ENCODE measurements at places on chromosomes 5 and 9.
A peak's percentile ranks its signal among the peaks of the same experiment; 100 is the strongest.

DNA sequence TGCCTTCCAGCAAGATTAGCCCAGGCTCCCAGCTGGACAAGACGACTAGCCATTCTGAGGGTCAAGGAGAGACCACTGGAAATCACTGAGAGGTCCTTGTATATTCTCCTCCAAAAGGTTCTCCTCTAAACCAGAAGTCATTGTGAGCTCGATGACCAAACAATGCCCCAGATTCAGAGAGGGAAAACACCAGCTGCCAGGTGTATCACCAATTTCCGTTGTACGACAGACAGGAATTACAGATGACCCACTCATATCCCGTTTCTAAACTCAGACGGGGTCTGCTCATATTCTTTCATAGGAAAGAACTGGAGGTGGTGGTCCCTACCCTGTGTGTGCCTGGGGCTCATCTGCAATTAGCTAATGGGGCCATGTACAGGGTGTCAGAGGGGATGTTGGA is 14.2 kb downstream of the FAXDC2 start:
- no peak for DNase-seq

DNA sequence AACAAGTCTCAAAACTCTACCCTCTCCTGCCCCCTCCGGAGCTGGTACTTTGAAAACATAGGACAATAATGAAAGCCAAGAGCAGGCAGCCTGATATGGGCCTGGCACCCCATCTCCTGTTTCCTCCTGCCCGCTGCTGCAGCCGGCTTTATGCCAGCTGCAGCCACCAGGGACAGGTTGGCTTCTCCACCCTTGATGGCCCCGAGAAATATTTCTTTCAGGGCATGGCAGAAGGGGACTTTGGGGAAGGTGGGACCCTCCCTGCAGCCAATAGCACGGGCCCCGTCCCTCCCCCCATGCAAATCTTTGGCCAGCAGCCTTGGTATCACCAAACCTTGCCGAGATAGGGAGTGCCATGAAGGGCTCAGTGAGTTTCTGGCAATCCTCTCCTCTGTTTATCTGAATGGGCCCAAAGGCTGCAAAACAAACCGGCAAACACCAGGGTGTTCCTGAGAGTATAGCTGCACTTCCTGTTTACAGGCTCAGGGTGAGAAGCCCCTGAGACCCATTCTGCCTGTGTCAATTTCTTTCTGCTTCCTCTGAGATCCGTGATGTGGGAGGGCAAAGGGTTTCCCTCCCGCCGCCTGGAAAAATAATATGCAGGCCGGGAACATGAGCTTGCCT is 73.4 kb upstream of the BOD1 start:
- DNase-seq: no peak

DNA sequence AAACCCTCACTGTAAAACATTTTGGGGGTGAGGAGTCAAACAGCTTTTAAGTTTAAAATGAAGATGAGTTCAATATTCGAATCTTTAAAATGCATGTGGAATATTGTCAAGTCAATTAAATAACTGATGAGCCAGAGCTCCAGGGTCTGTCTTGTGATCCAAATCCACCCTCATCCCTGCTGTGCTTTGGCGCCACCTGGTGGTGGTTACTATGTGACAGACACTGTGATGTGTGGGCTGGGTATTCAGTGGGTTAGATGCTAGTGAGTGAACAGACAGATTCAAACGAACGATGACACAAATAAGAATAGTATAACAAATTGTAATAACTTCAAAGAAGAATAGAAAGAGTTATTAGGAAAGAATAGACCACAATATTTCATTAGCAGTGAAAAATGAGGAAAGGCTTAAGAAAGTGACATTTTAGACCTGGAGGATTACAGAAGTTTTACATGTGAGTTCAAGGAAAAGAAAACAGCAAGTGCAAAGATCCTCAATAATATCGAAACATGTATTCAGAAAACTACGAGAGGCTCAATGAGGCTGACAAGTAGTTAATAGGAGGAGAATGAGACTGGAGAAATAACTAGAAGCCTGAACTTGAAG is 51.4 kb upstream of the CHSY3 start:
- peak; percentile 44 for DNase-seq

- DNase-seq: no peak
These were observed 97.7 kb upstream of the KIF2A start for GRCh38 chr5:62208218-62208852.

DNA sequence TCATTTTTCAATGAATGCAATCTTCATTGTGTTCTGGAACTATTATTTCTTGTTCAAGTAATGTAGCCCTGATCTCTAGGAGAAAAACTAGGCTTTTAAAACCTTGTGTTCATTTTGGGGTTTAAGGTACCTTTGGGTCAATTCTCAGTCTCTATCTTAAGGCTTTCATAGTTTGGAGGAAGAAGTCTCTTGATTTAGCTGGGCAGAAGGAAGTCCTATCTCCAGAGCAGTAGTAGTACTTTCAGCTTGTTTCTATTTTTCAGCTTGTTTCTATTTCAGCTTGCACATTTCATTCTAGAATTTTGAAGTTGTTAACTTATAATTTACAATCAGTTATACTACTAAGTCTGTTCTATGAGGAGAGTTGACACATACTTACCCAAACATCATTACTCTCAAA is 15.2 kb downstream of the CSNK1G3 start:
- no peak for DNase-seq

GRCh38 chr5:34582371-34582770 is 73.8 kb upstream of the RAI14 start:
- no peak for DNase-seq

GRCh38 chr9:4590430-4591122 is 71.5 kb upstream of the PLPP6 start:
- DNase-seq: no peak

- DNase-seq: no peak
These were observed 21.3 kb downstream of the PTTG1 start for GRCh38 chr5:160442824-160443431.

GRCh38 chr9:86075132-86076109 is 23.9 kb downstream of the GOLM1 start:
- DNase-seq: no peak

DNA sequence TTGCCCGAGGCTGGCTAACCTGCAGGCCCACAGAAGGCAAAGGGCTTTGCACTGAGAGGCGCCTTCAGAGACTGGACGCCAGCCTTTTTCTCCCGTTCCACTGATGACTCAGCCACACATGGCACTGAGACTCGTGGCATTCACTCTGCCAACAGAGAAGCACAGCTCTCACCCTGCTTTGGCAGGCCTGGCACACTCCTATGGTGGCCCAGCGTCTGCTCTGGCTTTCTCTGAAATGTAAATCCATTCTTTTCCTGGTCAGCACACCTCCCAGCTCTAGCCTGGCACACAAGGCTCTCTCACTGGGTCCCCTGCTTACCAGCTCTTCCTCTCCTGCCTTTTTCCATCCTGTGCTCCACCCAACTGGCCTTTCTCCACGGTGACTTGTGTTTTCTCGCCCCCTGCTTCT is 5.9 kb upstream of the MELK start:
- DNase-seq: no peak

- DNase-seq: no peak
These were observed 132.5 kb downstream of the CDH18 start for GRCh38 chr5:19855453-19855852.

GRCh38 chr9:121604242-121604641 is 47.2 kb upstream of the DAB2IP start:
- no peak for DNase-seq

GRCh38 chr5:65704621-65705239 is 17.2 kb downstream of the SGTB start:
- DNase-seq: no peak

- DNase-seq: no peak
These were observed 739.3 kb downstream of the NR2F1-AS1 start for GRCh38 chr5:92841604-92842155.

DNA sequence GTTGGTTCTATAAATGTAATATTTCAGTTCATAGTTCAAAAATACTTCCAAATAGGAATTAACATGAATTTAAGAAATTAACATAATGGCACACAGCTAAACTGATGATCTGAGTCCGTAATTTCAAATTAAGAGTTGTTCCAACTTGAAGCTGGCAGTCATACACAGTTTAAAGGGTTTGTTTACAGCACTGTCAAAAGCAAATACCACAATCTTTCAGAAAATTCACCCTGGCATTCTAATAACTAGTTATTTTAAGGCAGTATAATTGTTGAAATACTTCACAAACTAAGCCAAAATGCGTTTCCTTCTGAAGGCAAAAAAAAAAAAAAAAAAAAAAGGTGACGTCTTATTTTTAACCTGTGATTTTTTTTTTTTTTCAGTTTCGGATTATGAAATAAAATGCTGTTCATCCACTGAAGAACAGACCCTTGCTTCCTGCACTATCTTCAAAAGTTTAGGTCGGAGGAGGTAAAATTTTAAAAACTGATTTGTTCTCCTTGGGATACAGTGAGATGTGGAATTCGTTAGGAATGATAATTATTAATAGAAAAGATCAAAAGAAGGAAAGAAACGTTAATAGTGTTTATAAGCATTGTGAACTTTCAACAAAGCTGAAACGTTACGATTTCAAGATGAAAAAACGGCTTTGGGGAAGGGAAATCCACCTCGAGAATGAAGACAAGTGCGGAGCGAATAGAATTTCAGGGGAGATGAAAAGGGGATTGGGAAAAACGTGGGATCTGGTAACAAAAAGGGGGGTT is 850 bp downstream of the IL6ST start:
- no peak for DNase-seq

DNA sequence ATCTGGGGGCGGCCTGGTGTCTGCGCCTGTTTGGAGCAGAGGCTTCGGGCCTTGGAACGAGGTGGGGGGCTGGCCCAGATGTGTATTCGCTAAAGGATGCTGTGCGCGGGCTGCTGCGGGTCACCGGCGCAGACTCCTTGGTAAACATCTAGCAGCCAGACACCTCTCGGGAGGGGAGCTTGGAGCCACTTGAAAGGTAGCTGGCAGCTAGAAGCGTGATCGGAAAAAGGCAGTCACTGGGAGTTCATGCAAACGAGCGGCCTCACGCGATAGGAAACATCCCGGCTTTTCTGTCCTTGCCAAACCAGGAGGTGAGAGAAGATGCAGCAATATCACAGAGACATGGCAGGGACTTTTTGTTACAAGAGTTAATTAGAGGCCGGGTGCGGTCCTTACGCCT is 8.1 kb downstream of the LAMC3 start:
- DNase-seq: no peak

DNA sequence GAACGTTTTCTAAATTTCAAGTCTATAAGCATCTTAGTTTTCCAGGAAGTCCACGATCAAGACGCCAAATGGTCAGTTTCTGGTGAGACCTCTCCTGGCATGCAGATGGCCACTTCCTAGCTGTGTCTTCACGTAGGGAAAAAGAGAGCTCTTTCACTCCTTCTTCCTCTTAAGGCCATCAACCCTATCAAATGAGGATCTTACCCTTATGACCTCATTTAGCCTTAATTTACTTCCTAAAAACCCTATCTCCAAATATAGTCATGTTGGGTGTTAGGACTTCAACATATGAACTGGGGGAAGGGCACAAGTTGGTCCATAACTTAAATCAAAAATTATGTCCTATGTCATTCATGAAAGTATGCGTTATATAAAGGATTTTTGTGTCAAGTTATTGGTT is 229.5 kb downstream of the ARL15 start:
- DNase-seq: no peak

DNA sequence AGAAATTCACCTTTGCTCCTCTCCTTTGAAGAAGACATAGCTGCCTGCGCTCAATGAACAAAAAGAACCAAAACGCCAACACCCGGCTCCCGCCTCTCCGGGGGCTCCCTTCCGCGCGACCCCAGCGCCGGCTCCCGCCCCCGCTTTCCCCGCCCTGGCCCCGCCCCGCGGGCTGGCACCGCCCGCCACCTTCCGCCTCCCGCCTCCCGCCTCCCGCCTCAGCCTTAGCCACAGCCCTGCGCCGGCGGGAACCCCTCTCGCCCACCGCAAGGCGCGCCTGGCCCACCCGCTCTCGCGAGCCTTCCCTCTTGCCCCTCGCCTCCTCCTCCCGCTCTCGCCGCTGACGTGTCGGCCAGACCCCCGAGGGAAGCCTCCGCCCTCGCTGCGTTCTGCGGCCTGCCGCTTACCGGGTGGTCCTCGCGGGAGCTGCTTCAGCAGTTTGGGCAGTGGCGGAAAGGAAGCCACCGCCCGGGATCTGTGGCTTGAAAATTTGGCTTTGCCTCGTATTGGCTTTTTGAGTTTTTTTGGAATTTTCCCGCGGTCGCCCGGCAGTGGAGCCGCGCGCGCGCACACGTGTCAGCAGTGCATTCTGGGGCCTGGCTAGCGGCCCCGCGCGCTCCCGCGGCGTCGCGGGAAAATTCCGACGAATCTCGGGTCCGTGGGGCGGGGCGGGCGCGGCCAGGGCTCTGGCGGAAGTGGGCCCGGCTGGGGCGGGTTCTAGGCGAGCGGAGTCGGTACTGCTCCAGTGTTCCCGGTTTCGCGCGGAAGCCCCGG is at the start of gene FANCC:
Gene FANCC (minus strand): TSS at position 591 of the 774 bp plus-strand sequence. CDS start 68,418 bp downstream, outside the sequence.
- peak; percentile 83 for DNase-seq

GRCh38 chr9:97980918-97981845 is 2.0 kb upstream of the ANP32B start:
- no peak for DNase-seq

GRCh38 chr9:129185991-129186390 is 7.9 kb upstream of the IER5L start:
- DNase-seq: peak; percentile 22

DNA sequence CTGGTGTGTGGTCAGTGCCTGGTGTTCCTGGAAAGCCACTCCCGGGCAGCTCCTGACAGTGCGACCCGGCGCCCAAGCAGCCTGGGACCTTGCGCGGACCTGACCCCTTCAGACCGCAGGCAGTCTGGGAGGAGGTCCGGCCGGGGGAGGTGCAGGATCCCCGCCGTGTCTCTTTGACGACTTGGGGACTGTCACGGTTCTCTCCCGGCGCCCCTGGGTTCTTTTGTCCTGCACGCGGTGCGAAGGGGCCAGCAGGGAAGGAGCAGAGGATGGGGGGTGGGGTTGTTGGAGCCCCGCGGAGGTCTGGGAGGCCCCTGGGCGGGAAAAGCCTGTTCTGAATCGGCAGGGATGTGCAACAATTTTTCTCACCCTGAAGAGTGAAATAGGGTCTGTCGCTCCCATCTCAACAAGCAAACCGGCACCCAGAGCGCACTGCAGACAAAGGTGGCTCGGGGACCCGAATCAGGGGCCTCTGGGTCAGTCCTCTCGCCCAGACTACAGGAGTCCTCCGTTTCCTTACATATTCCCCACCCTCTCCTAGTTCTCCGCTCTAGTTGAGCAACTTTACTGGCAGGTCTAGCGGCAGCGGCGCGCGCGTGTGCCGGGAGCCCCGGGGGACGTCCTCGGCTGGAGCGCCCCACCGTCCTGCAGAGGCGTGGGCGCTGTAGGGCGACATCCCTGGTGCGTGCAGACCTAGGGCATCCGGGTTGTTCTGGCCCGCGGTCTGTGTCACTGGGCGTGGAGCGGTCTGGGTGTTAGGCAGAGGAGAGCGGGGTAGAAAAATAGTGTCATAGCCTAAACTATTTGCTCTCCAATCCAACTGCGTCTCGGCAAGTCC is 1.2 kb downstream of the VCAN start:
- no peak for DNase-seq

- DNase-seq: peak; percentile 70
These were observed 18.0 kb upstream of the STARD4 start for GRCh38 chr5:111530298-111530740.

- DNase-seq: no peak
These were observed 336.3 kb downstream of the KDM4C start for GRCh38 chr9:7094052-7094451.

GRCh38 chr5:67178085-67178484 is 18.5 kb downstream of the CD180 start:
- DNase-seq: no peak

Data from stimulated activated naive CD4-positive, alpha-beta T cell treated with Interleukin-2 at 50 U/mL for 16 hours (primary cell).